ENCODE measurements at places on chromosomes 5 and 9. TPM values are rescaled to one million over a fixed set of nuclear protein-coding genes. Genes with fewer than 3 reads are reported as not detected.

FAM163B gene
- total RNA-seq, result not detected

PCDHB11 gene
- 2.7 TPM for total RNA-seq

AUH gene
- 29.9 TPM for total RNA-seq

BHMT gene
- 4.5 TPM for total RNA-seq

CDKN2A gene
- 6.0 TPM for total RNA-seq

ADGRD2 gene
- not detected for total RNA-seq

PCDHGC4 gene
- 1.5 TPM for total RNA-seq

GFPT2 gene
- 30.1 TPM for total RNA-seq

LMBRD2 gene
- total RNA-seq, result 12.5 TPM

SNCAIP gene
- 4.2 TPM for total RNA-seq

THG1L gene
- total RNA-seq, result 14.1 TPM

ADCY2 gene
- total RNA-seq, result 5.1 TPM

GTF2H2 gene
- total RNA-seq, result 24.5 TPM

TOR2A gene
- total RNA-seq, result 5.4 TPM

TMEM252 gene
- total RNA-seq, result not detected

PCDHGA6 gene
- 6.8 TPM for total RNA-seq

CARD6 gene
- total RNA-seq, result 10.1 TPM

PIP5K1B gene
- total RNA-seq, result 0.42 TPM

ELOVL7 gene
- 1.2 TPM for total RNA-seq

CARTPT gene
- total RNA-seq, result 7.4 TPM

SLC46A2 gene
- total RNA-seq, result not detected

SOHLH1 gene
- not detected for total RNA-seq

FBP2 gene
- not detected for total RNA-seq

ZFP37 gene
- total RNA-seq, result 3.2 TPM

PRDM9 gene
- not detected for total RNA-seq

OLFM1 gene
- total RNA-seq, result 37.3 TPM

BAAT gene
- total RNA-seq, result not detected

PCDHB13 gene
- 4.3 TPM for total RNA-seq

FAM240B gene
- not detected for total RNA-seq

FAM153A gene
- 7.8 TPM for total RNA-seq

ANKDD1B gene
- 0.83 TPM for total RNA-seq

ECPAS gene
- 72.9 TPM for total RNA-seq

SLC25A2 gene
- not detected for total RNA-seq

ZNF474 gene
- 1.8 TPM for total RNA-seq

All from esophagus muscularis mucosa (tissue), 4 donors.